Activated CD8-positive, alpha-beta T cell treated with anti-CD3 and anti-CD28 coated beads for 36 hours (primary cell): ENCODE measurements at places on chromosomes 3 and 15. TPM values are rescaled to one million over a fixed set of nuclear protein-coding genes. Genes with fewer than 3 reads are reported as not detected.
A peak's percentile ranks its signal among the peaks of the same experiment; 100 is the strongest.

PLSCR5 gene
- total RNA-seq, result not detected

- no peak for DNase-seq
- no peak overlapping the region for H3K4me3 ChIP-seq
- H3K27ac ChIP-seq, result no peak overlapping the region
Measured at GRCh38 chr3:168884353-168884903, 779.1 kb downstream of the MECOM start.

DNA sequence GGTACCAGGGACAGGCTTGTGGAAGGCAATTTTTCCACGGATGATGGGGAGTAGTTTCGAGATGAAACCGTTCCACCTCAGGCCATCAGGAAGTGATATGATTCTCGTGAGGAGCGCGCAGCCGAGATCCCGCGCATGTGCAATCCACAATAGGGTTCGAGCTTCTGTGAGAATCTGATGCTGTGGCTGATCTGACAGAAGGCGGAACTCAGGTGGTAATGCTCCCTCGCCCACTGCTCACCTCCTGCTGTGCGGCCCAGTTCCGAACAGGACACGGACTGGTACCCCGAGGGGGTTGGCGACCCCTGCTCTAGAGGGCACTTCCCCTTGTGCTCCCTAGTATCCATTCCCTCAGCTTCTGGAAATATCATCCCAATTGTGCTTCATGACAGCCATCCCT lies 99.9 kb downstream of the PLD1 start:
- no peaks in the 10 kb centered on the region for H3K27me3 ChIP-seq
- no peak for DNase-seq
- no peaks in the 10 kb centered on the region for H3K36me3 ChIP-seq
- no peaks in the 10 kb centered on the region for H3K4me1 ChIP-seq
- no peak overlapping the region for H3K27ac ChIP-seq

DNA sequence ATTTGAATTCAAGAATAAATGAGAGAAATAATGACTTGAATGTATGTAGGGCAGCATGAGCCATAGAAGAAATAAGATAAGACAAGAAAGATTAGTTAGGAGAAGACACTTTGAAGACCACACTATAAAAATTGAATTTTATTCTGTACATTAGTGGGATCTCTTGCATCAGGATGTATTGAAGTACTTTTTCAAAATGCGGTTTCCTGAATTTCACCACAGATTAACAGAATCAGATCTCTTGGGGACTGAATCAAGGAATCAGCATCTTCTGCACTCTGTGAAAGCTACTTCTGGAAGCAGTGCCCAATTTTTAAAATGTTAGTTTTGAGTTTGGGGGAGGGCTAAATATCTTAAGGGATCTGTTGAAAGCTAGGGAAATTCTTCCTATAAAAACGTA lies 763.9 kb upstream of the GOLIM4 start:
- H3K4me1 ChIP-seq, result no peaks in the 10 kb centered on the region
- H3K36me3 ChIP-seq, result no peaks in the 10 kb centered on the region
- no peak overlapping the region for H3K27ac ChIP-seq

GRCh38 chr3:52226229-52226817 lies 878 bp upstream of the TLR9 start:
- H3K4me3 ChIP-seq, result peak overlapping the region; percentile 62
- H3K27me3 ChIP-seq, result no peaks in the 10 kb centered on the region
- peak overlapping the region; percentile 85 for H3K27ac ChIP-seq
- H3K36me3 ChIP-seq, result peaks cover 15% of the 10 kb centered on the region
